ENCODE measurements at places on chromosomes 12 and 14.
A peak's percentile ranks its signal among the peaks of the same experiment; 100 is the strongest.

- DNase-seq = no peak
These were observed 5.4 kb downstream of the PSMD9 start for GRCh38 chr12:121893961-121894460.

DNA sequence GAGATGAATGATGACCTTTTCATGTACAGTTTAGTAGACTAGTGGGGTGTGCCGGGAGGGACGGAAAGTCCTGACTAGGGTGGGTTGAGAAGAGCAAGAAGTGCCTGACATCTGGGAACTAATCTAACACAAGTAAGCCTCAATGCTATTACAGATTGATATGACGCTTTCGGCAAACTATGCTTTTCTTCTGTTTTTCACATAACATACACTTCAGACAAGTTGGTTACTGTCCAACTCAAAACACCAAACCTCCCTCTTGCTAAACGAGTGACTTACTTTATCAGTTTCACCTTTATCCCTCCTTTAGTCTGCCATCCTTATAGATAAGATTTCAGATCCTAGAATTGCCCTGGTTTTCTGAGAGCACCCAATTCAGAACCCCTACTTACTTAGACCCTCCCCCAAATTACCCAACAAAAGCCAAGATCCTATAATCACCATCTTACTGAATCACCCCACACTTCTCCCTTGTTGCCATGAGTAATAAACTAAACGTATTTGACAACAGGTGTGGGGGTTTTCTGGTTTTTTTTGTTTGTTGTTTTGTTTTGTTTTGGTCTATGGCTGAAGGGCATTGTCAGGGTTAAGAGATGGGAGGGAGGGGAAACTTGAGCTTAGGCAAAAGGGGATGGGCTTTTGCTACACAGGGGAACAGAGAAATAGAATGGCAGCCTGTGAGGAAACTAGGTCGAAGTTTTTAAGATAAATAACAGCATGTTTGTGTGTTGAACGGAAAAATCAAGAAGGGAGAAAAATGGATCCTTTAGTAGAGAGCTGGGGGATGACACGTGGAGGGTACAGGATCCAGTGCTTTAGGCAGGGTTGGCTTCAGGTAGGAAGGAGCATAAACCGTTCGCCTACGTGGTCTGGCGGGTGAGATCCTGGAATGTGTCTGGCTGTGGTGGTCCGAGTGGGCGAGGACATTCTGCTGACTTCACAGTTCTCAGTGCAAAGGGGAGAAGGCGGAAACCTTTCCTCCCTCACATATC lies 6.1 kb upstream of the PSMA3 start:
- DNase-seq = no peak

- peak; percentile 52 for DNase-seq
These were observed 43.4 kb downstream of the ELK3 start for GRCh38 chr12:96237465-96238077.

- no peak for DNase-seq
These were observed 133.5 kb downstream of the CPNE8 start for GRCh38 chr12:38771871-38772270.

- no peak for DNase-seq
These were observed 35.5 kb downstream of the SLC5A8 start for GRCh38 chr12:101174541-101174940.

DNA sequence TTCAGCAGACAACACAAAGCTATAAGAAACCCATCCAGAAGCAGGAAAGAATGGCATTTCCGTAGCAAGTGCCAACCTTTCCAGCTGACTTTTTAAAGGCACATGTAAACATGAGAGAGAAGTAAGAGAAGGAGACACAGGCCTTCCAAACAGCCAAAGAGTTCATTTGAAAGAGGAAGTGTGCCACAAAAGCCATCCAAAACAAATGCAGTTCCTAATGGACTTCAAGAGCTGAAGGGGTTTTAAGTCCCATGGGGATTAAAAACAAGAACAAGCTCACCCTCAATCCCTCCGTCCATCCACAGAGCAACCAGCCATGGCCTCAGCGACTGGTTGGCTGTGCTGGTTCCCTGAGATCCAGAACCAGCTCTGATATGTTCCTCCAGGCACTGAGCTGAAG lies 4.5 kb upstream of the DPF3 start:
- no peak for DNase-seq

DNA sequence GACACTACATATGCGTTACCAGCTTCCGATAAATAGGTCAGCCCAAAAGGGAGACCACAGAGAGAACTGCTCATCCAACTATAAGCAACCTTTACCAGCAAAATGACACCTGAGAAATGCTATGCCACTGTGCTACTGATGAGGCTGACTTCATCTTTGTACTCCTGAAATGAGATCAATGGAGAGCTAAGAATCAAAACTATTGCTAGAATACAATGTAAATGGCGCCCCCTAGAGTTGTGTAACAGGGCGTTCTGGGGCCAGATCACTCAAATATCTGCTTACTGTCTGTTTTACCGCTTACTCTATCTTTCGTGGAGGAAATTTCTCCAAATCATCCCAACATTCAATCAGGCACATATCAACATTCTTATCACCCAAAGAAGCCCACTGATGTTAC lies 4.6 kb downstream of the ZNF384 start:
- no peak for DNase-seq

GRCh38 chr12:45540661-45541341 lies 188.7 kb upstream of the ARID2 start:
- no peak for DNase-seq

GRCh38 chr12:27841392-27841882 lies 61.4 kb upstream of the MANSC4 start:
- no peak for DNase-seq

DNA sequence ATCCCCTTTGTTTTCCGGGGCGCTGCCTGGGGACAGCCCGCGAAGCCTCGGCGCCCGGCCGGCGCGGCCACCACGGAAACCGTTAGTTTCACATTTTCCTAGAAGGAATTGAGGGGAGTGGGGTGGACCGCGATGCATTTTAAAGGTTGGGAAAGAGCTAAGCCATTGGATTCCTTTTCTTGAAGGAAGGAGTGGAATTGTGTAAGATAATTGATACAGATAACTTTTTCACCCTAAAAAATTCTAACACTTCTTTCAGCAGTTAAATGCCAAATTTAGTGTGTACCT lies 137.1 kb downstream of the MON2 start:
- DNase-seq = no peak

DNA sequence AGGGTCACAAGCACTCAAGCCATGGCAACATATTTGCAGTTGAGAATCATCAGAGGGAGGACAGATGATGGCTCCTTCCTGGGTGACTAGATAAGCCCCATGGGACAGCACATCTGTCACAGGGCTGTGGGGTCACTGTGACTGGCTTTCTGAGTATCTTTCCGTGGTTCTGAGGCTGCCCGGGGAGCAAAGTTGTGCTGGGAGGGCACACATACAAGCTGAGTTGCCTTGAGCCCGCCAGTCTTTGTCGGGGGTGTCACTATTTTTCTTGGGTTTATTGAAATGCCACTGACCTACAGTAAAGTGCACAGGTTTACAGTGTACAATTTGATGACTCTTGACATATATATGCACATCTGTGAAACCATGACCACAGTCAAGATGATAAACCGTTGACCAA lies 17.2 kb upstream of the KIF26A start:
- no peak for DNase-seq

DNA sequence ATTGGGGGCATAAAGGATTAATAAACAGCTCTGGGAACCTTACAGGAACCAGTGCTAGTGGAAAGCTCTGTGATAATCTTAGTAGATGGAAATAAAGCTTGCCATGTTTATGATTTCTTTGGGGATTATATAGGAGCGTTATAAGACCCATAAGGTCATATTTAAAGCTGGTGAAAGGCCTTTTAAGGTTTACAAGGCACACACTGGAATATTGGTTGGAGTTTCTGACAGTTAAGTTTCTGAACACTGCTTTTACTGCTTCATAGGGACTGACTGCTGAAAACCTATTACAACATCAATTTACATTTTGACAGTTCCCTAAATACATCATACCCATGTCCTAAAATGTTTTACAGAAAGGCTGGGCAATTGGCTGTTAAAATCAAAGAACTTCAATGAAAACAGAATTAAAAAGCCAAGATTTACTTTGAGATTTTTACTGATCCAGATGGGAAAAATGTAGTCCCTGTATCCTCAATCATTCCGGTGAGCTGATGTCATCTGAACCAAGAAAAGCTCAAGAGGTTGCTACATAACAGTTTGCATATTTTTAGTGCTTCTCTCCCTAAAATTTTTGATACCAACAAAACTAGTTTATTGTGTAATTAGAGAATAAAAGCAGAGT lies 153.7 kb upstream of the IGF1 start:
- no peak for DNase-seq

DNA sequence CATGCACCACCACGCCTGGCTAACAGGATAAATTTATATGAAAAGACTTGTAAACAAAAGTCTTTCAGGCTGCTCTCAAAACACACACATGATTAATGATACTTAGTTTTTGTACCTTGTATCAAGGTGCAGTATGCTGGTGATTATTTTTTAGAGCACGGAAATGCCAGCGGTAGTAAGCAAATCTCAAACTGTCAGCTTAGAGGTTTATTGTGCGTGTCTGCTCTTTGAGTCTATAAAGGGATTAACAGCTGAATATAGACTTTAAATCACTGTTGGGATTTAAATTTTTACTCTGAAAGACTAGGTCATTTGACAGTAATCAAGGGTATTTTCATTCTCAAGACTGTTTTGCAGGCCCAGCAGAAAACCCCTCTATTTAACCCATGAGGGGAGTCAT lies 50.5 kb downstream of the PLEKHA5 start:
- DNase-seq = no peak

DNA sequence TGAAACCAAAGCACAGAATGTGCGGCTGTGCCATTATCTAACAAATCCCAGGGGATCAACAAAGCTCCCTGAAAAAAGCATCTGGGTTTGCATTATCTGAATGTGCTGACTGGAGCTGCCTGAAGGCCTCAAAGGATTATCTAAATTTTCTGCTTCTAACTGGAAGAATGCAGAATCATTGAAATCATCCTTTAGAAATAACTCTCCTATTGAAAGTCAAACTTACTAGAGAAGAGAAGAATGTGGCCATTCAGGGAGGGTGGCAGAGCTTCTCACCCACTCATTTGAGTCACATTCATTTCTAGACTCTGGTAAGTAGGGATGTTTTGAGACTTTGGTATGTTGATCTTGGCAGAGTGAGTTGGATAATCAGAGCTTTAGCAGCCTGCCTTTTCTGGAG lies 220.6 kb upstream of the RGS6 start:
- DNase-seq = no peak

DNA sequence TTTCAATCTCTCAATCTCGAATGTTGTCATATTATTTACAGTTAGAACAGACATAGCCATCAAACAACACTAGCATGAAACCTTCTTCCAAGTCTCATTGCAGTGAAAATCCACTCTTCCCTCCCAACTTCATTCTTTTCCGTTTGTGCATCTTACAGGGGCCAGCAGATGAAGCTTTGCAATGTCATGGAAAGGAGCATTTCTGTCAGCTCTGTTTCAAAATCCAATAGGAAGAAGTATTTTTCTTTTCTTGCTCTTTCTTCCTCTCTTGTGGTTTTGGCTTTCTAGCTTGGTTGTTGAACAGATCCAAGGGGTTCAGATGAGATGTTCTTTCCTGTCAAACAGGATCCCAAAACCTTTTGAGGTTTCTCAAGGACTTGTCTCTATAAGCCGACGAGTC lies 416.6 kb downstream of the AEBP2 start:
- DNase-seq = no peak

- DNase-seq = no peak
These were observed 411.7 kb upstream of the FLRT2 start for GRCh38 chr14:85118274-85118673.

- DNase-seq = no peak
These were observed 93.6 kb downstream of the TXNDC16 start for GRCh38 chr14:52458721-52459085.

DNA sequence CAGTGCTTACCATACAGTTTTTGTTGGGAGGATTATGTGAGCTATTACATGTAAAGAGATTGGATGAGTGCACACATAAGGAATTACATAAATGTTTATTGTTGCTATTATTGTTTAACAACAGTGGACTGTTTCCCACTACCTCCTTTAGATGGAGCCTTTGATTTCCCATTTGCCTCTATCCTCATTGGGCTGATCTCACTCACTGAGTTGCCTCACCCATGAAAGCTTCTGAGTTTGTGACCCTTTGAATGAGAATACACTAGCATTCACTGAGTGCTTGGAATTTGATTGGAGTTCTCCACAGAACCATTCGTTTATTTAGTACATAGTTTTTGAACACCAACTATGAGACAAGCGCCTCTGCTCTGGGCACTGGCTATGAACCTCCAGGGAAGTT lies 121.0 kb downstream of the HELB start:
- no peak for DNase-seq

- DNase-seq = no peak
These were observed 49.2 kb downstream of the FBXW8 start for GRCh38 chr12:116959845-116960514.

- DNase-seq = no peak
These were observed 103.8 kb upstream of the ETV6 start for GRCh38 chr12:11545484-11546330.

DNA sequence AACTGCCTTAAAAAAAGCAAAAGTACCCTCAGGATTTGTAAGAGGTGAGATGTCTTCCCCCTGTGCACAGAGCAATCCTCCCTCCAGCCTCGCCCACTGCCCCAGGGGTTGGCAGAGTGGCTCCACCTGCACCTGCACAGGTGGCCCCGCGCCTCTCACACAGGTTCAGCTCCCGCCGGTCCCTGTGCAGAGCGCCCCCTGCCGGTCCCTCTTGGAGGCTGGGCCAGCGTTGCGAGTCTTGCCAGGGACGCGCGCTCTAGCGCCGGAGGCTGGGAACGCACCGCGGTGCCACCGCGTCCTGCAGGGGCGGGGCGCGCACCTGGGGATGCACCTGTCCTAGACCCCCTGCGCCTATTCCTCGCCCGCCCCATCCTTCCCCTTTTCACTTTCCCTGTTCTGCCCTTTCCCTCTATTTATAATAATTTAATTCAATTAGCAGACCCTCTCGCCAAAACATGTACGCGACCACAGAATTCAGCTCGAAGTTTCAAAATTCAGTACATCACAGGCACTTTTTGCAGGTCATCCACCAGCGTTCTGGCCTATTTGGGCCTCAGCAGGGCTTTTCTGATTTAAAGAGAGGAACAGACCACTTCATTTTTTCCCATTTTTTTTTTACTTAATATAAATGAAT lies 618.6 kb downstream of the AACS start:
- no peak for DNase-seq

- DNase-seq = peak; percentile 49
These were observed 31.5 kb downstream of the COA8 start for GRCh38 chr14:103594265-103594664.

DNA sequence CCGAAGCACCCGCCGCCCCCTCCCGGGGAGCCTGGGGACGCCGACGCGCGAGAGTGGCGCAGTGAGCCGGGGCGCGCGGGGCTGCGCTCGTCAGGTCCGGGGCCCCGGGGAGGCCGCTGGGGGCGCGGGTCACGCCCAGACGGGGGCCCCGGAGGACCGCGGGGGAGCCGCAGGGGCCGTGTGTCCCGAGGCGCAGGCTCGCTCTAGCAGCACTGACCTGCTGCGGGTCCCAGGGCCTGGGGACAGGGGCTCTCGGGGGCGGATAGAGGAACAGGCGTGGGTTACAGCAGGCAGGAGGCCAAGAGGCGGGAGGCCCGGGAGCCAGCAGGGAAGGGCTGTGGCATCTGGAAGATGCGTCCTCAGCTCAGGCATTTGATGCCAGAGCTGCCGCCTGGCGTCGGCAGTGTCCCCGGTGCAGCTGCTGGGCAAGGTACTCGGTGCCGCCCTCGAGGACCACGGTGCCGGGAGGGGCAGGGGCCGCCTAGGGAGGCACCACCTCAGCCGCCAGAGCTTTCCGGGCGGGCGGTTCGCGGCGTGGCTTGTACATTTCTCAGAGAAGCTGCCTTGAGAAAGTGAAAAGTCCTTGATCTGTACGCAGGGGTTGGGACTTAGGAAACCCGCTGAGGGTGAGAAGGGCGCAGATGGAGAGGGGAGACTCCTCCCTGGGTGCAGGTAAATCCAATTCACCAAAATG lies 1.2 kb downstream of the WNT5B start:
- DNase-seq = peak; percentile 47

GRCh38 chr12:54220092-54220557 lies 31.3 kb upstream of the SMUG1 start:
- DNase-seq = peak; percentile 54
